GM23338 (cell line): ENCODE measurements at places on chromosomes 7 and 10.

- DNase-seq, result no peak
These were observed 24.5 kb downstream of the MTPAP start for GRCh38 chr10:30324448-30325110.

DNA sequence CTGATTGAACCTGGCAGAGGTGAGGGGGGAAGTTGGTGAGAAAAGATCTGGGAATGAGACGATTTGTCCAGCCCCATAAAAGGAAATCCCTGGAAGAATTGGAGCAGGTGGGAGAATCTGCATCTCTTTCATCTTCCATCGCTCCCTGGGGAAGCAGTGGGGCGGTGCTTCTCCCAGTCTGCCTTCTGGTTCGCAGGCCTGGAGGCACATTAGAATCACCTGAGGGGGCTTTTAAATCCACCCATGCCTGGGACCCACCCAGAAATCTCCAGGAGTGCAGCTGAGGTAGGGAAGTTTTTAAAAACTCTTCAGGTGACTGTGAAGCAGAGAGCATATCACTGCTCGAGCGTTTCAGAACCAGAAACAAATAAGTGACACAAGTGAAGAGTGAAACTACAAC is 26.7 kb upstream of the SYPL1 start:
- DNase-seq, result no peak

- no peak for DNase-seq
These were observed 131.5 kb upstream of the ACBD5 start for GRCh38 chr10:27372095-27372494.

DNA sequence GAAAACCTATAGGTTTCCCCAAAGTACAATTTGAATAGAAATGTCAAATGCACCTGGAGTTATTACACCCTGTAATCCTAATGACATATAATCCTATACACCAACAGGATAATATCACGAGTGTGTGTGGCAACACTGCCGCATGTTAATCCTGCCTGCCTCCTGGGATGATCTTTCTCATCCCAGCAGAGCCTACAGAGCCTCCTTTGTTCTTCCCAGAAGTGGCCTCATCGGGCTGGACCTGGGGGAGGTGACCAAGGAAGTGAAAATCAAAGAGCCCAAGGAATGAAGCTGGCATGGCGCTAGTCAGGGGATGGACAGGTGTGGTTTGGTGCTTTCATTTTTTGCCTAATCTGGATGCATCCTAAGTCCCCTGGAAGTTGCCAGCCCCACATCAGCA is 29.5 kb upstream of the LEP start:
- no peak for DNase-seq

DNA sequence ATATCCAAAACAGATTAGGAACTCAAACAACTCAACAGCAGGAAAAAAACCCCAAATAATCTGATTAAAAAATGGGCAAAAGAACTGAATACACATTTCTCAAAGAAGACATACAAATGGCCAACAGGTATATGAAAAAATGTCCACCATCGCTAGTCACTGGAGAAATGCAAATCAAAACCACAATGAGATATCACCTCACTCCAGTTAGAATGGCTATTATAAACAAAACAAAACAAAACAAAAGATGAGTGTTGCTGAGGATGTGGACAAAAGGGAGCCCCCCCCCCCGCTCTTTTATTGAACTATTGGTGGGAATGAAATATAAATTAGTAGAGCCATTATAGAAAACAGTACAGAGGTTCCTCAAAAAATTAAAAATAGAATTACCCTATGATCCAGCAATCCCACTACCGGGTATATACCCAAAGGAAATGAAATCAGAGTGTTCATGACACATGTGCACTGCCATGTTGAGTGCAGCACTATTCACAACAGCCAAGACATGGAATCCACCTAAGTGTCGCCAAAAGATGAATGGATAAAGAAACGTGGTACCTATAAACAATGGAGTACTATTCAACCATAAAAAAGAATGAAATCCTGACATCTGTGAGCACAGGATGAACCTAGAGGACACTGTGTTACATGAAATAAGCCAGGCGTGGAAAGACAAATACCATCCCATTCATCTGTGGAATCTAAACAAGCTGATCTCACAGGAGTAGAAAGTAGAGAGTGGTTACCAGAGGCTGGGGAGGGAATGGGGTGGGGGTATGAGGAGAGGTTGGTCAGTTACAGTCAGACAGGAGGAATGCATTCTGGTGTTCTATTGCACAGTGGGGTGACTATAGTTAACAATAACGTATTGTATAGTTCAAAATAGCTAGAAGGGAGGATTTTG is 78.1 kb upstream of the RHEB start:
- no peak for DNase-seq

GRCh38 chr7:30652132-30652531 is 30.1 kb downstream of the CRHR2 start:
- no peak for DNase-seq

DNA sequence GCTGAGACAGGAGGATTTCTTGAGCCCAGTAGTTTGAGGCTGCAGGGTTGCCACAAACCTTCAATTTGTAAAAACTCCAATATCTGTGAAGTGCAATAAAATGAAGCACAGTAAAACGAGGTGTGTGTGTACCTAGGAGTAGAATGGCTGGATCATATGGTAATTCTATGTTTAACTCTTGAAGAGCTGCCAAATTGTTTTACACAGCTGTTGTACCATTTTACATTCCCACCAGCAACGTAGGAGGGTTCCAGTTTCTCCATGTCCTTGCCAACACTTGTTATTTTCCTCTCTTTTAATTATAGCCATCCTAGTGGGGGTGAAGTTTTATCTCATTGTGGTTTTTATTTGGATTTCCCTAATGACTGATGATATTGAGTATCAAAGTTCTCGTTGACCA is 16.2 kb downstream of the PLEKHA1 start:
- no peak for DNase-seq

GRCh38 chr10:131207584-131208532 is 103.7 kb downstream of the TCERG1L start:
- DNase-seq, result no peak

GRCh38 chr10:31554556-31554955 is 235.5 kb downstream of the ZEB1 start:
- no peak for DNase-seq

GRCh38 chr7:88437132-88437531 is 130.4 kb upstream of the STEAP4 start:
- no peak for DNase-seq

DNA sequence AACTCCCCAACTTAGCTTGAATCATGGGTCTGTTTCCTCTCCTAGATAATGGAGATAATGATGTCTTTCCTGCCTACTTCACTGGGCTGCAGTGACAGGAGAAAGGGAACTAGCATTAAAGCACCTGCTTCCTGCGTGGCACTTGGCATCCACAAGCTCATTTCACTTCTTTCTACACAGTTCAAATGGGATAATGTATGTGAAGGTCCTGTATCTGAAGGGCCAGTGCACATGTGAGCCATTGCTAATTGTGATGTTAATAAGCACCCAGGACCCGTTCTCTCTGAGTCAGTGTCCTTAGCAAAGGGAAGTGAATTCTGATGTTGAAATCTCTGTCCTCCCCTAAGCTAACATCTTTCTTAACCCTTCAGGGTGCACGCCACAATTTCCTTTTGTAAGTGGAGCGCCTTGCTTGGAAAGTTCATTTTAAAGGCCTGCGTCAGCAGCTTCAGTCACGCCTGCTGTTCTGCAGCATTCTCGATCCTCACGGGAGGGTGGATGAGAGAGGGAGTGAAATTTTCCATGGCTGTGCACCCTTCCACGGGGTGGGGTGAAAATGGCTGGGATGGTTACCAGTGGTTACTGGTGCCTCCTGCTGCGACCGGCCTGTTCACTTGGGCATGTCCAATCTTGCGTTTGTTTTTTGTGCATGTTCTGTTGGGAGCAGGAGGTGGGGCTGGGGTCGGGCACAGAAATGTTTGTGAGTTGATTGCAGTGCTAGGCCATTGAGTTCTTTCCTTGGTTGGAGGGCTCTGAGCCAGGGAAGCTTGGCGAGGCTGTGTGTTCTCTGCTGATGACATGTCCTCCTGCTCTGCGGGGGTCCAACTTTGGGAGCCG is 59.2 kb downstream of the HK1 start:
- peak; percentile 71 for DNase-seq

- DNase-seq, result no peak
These were observed 344.5 kb downstream of the RPS24 start for GRCh38 chr10:78378192-78378591.

GRCh38 chr10:29712108-29712507 is 77.3 kb upstream of the SVIL start:
- peak; percentile 89 for DNase-seq

GRCh38 chr7:93765475-93765874 is 125.1 kb downstream of the TFPI2 start:
- no peak for DNase-seq

DNA sequence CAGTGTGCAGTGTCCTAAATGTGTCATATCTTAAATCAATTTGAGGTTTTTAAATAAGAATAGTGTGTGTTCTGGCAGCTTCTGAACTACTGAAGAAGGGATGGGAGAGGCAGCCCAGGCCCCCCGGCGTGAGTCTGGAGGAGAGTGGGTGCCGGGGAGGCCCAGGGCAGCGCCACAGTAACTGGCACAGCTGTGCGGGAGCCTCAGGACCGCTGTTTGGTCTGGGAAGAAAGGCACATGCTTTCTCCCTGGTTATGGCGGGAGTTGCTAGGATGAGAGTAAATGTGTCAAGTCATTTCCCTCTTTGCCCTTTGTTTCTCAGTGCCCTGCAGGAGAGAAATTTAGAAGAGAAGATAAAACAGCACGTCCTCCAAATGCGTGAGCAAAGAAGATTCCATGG is 31.9 kb upstream of the PWWP2B start:
- DNase-seq, result no peak

- DNase-seq, result no peak
These were observed 208.3 kb downstream of the JAZF1 start for GRCh38 chr7:27972276-27972675.

GRCh38 chr7:89073776-89074175 is 278.2 kb upstream of the TEX47 start:
- no peak for DNase-seq

DNA sequence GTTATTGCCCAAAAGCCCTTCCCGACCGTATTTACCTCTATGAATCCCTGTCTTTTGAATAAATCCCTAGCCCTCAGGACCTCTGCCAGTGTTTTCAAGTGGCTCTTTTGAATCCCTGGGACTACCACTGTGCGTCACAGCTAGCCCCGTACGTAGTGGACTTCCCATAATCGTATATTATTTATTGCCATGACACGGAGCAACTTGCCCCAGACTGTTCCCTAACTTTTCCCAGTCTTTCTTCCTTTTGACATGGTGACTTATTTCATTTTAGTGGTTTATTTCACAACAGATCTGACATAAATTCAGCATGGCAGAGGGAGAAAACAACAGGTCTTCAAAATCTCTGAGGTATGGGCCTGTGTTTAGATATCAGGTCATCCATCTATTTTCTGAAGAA is 318.6 kb upstream of the KLF6 start:
- no peak for DNase-seq

DNA sequence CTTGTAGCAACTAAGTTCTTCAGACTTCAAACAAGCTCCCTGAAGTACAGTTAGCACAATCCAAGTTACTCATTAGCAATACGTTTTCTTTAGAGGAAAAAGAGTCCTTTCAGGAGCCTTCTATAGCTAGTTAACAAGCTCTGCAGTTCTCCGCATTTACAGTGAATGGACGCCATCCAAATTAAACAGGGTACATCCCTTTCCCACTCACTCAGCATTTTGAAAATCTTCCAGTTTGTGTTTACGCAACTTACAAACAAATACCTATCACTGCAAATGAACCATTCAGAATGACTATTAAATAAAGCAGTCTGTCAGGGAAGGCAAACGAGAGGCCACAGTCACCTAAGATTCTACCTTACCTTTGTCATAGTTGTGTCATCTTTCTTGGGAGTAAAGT is 84.5 kb downstream of the RNF32 start:
- peak; percentile 6 for DNase-seq

DNA sequence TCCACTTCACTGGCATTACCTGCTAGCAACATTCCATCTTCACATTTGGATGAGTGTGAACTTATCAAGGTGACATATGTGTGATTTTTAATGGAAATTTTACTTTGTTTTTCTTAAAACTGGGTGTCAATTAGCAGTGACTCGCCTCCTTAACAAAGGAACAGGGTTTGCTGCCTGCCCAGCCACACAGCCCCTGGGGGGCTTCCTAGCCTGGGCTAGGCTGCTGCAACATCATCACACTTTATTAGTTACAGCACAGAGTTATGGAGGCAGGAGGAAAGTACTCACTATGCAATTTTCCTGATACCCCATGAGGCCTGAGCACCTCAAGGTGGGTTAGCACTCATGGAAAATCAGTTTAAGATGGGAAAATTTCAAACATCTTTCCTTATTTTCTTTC is 861.3 kb downstream of the NRG3 start:
- no peak for DNase-seq

DNA sequence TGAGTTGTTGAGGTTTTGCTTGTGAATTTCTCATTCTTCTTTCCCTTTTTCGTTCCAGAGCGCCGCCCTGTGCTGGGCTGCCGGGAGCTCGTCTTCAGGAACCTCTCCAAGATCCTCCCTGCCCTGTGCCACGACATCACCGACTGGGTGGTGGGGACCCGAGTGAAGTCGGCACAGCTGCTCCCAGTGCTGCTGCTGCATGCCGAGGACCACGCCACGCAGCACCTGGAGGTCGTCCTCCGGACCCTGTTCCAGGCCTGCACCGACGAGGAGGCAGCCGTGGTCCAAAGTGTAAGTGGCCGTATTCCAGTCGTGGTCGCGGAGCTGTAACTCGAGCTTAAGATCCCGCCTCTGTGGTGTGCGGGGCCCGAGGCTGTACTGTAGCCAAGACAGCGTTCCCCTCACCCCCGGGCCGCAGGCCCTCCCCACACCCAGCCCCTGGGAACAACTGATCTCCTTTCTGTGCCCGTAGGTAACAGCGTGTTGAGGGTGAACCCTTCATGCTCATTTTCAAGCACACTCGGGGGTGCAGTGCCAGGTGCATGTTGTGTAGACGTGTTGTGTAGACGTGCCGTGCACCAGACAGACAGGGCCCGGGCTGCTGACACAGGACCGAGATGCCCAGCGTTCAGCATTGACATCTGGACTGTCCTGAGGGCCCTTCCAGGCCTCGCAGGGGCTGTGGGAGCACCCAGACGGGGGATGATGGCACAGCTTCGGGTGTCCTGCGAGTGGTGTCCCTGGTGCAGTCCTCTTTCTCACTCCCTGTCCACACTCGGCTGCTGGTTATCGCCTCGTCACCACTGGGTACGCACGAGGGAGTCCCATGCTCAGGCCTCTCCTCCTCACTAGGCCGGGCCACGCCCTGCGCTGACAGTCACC is 27.7 kb upstream of the PRKAR1B start:
- no peak for DNase-seq
